ENCODE measurements at places on chromosomes 5 and 9. TPM values are rescaled to one million over a fixed set of nuclear protein-coding genes. Genes with fewer than 3 reads are reported as not detected.

DNA sequence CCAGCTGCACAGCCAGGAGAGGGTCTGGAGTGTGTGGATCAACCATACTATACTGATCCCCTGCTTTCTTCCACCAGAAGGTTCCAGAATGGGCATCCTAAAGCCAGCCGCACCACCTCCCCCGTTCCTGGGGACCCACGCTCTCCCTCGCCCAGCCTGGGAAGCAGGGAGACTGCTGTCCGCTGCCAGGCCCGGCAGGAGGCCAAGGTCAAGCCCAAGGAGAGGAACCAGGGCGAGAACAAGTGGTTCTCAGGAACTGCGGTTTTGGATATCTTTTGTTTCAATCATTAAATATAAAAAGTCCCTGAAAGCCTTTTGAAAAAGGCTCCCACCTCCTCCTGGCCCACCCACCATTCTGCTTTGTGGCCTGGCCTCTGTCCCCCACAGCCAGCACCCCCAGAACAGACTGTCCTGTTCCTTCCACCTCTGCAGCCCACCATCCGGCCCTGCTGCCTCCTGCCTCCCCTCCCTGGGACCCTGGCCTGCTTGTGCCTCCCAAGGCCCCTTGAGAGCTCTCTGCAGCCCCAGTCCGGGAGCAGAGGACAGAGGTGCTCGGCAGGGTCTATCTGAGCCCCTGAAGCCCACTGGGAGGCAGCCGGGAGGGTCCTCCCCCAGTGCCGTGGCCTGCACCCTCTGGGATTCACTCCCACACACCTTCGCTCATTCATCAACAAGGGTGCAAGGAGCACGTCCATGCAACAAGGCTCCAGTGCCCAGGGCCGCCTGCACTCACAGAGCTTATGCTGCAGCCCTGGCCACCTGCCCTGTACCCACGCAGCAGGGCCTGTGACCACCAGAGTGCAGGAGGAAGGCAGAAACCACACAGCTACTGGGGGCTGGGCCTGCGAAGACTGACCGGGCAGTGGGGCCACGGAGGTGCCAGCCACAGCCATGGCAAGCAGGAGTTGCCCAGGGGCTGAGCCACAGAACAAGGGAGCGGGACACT, 614 bp upstream of the LCN6 start:
- DNase-seq = no peak

DNA sequence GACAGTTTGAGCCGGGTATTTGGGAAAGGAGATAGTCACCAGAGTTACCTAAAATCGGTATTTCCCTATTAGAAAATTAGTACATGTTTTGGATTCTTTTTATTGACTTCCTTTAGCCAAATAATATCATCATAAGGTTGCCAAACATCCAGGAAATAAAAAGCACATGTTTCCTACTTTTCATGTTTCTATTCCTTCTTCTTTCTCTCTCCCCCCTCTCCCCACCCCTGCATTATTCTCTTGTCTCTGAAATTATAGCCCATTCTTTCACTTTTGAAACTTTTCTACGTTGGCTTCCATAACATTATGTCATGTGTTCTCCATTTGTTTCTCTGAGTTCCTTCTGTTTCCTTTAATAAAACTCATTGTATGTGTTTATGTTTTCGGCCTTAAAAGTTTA, 161.9 kb downstream of the ALDH1A1 start:
- no peak for DNase-seq

The LVRN gene
- polyA plus RNA-seq = 0.08 TPM

The GKAP1 gene
- polyA plus RNA-seq = 0.18 TPM

DNA sequence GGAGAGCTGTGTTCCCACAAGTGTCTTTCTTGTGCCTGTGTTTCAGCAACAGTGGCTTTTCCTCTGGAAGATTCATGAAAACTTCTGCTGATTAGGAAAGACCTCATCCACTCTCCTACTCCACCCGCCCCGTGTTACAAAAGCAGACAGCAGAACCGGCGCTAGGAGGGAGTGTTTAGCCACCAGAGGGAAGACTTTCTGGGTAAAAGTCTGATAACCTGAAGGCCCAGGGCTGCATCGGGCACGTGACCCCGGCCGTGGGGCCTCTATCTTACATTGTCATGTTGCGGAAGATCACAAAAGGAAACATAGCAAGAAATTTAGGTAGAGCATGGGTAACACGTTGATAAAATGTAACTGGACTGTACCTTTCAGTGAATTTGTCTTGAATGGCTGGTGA, 32.0 kb upstream of the DMRT2 start:
- DNase-seq = no peak

- peak; percentile 86 for DNase-seq
These were observed 11.6 kb upstream of the IL12B start for GRCh38 chr5:159341906-159342310.

DNA sequence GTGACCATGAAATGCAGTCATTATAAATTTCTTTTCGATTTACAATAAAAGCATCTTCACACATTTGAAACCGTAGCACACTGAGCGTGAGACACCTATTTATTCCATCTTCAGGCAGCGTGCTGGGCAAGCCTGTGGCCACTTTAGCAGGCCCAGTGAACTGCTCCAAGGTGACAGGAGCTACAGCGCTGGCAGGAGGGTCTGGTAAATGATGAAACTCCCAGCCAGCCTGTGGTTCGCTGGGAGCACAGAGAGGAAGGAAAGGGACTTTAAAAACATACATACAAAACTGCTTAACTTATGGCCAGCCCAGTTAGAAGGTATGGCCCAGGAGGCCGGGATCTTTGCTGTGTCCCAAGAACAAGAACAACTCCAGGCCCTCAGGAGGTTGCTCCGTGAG, 5.1 kb downstream of the RAPGEF1 start:
- DNase-seq = no peak

GRCh38 chr5:118326481-118327045, 661.8 kb downstream of the DTWD2 start:
- DNase-seq = no peak

DNA sequence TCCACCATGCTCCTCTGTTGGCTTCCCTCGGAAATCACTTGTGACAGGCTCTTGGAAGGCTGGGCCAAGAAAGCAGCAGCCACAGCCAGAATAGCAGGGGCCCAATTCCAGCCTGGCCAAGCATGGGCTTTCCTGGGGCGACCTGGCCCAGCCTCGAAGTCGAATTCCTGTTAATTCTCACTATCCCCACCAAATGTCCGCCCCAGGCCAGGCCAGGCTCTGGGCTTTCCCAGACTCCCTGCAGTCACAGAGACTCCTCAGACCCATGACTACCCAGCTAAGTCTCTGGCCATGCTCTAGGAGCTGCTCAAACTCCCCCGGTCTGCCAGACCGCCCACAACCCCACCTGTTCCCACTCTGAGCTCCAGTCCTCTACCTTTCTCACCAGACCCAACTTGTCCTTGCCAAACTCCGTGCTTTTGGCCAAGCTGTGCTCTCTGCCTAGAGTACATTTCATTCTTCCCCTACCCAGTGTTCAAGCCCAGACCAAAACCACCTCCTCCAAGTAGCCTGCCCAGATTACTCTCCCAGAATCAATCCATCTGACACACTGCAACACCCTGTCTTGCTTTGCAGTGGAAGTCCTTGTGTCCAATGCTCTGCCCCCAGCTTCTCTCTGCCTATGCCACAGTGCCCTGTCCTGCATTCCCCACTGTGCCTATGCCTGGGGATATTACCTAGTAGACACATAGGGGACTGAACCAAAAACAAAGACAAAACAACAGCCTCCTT, 26.2 kb downstream of the SHB start:
- no peak for DNase-seq

GRCh38 chr5:89350684-89351083, 467.7 kb upstream of the MEF2C start:
- DNase-seq = no peak

The CDX1 gene
- not detected for polyA plus RNA-seq

- no peak for DNase-seq
These were observed 102.9 kb downstream of the LIFR start for GRCh38 chr5:38453506-38453905.

DNA sequence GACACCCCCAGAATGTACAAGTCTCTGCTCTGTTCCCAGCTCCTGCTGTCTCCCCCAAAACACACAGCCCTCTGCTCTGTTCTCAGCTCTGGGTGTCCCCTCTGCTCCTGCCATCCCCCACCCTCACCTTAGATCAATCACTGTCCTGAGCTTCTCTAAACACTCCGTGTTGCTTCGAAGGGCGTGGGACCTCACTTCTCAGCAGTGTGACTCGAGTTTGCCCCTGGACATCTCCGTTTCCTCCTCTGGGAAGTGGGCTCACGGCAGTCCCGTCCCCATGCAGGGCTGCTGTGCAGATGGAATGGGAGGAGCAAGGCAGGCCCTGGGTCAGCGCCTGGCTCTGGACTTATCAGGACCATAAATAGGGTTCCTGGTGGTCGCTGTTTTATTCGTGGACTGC, 98.0 kb upstream of the RAPGEF1 start:
- DNase-seq = no peak

DNA sequence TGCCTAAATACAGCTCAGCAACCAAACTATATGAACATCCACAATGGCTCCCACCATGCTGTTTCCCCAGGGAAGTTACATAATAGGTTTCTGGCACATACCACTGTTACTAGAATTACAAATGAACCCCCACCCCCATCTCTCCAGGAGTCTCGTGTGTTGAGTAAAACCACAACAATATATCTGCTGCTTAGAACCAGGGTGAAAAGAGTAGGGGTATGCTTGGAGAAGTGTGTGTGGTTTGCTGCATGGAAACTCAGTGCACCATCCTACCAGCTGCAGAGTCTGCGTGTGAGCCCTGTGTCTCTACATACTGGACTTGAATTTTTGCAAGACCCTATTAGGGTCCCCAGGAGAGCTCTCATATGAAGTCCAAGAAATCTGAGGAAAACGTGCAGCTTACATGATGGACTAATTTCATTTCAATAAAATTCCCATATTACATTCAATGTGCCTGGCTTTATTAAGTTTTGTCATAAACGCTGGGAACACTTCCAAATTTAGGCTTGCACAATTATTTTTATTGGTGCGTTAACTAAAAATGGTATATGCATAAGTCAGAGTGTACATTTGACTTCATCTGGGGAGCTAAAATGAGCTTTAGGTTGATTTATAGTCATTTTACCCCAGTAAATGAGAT, 104.5 kb upstream of the NFIB start:
- DNase-seq = no peak

The LCN15 gene
- polyA plus RNA-seq = not detected

GRCh38 chr5:160084144-160084543, 35.1 kb downstream of the PWWP2A start:
- no peak for DNase-seq

DNA sequence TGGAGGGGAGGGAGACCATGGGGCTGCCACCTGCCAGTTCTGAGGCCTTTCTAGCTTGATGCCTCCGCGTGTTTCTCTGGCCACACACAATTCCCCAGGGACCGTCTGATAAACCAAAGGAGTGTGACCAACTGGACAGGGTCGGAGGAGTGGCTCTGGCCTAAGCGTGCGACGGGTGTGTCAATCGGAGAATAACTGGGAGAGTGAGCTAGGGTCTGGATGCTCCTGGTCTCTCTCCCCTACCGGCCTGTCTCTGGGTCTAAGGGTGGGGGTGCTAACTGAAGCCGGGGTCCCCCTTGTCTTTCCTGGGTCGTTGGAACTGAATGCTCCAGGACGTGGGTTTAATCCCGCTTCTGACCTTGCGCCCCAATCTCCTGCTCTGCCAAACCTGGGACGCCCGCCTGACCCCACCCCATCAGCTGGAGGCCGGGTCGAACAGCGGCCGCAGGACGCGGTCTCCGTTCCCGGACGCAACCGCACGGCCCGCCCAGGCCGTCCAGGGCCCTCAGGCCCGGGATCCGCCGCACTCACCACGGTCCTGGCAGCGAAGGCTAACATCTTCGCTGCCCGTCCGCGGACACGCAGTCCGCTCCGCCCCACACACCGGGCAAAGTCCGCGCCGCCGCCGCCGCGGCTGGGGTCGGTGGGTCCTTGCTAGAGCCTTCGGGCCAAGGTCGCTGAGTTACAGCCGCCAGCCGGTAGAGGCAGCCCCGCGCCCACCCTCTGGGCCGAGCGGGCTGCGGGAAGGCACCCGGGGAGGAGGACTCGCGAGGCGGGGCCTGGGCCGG, 447 bp downstream of the CRAT start:
- DNase-seq = no peak

- DNase-seq = no peak
These were observed 64.3 kb downstream of the RXRA start for GRCh38 chr9:134390537-134390936.

The DNAI1 gene
- not detected for polyA plus RNA-seq

- DNase-seq = no peak
These were observed 10.4 kb downstream of the RAI14 start for GRCh38 chr5:34666392-34667080.

The GPX8 gene
- 40.1 TPM for polyA plus RNA-seq

DNA sequence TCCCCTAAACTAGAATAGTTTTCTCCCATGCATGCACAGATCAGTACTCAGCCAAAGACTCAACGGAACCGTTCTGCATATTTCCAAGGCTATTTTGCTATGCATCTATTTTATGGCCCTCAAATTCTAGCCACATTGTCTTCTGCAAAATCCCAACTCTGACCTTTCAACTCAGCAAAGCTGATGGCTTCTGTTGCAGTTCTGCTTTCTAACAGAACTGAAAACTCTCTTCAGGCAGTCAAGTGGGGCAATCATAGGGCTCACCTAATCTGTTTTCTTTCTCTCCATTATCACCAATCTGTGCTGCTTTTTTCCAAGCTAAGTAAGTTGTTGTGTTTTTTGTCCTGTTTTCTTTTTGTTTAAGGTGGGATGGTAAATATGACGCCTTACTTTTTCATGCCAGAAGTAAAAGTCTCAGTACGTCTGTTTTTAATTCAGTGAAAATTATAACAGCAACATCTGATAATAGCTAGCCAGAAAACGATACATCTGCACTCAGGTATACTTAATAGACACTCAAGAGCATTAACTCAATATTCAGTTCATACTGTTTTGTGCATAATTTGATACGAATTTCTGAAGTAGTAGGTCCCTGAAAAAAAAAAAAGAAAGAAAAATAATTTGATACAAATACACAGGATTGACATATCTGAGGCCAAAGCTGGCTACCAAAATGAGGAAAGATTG, 454.3 kb downstream of the TLE1 start:
- DNase-seq = no peak

The GPX3 gene
- 139 TPM for polyA plus RNA-seq

DNA sequence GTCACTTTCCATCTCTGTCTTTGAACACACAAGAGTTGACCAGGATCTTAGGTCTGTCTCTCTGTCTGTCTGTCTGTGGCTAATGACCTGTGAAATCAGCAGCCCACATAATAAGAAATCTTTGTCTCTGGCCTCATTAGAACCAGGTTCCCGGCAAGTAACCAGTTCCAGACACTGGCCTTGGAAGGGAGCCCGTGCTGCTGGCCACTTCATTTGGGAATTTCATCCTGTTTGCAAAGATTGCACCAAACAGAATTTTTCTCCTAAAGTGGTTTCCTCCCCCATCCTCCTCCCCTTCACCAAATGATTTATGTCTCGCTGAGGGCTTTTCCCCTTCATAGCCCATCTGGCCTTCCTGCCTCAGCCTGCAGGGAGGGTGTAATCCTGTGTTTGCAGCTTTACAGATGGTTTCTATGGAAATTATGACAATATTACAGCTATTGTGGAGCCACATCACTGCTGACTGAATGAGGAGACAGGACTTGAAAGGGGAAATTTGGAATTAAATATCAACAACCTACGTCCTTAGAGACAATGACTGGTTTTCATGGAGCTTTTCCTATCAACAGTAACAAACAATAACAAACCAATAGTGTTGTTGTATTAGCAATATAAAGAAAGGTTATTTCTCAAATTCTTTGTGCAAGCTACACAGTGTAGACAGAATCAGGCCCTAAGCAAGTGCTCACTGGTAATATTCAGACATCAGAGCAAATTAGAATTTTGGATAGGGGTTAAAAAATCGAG, 25.7 kb downstream of the DPYSL3 start:
- no peak for DNase-seq

Measured in keratinocyte (primary cell).